CD4-positive, alpha-beta memory T cell (primary cell): ENCODE measurements at places on chromosomes 1 and 21. TPM values are rescaled to one million over a fixed set of nuclear protein-coding genes. Genes with fewer than 3 reads are reported as not detected.

Gene SPRR1A
- polyA plus RNA-seq, result not detected

Gene H3-3A
- polyA plus RNA-seq, result 695 TPM

Gene SLC30A10
- polyA plus RNA-seq, result not detected

Gene ZBTB37
- 0.95 TPM for polyA plus RNA-seq

Gene IVL
- polyA plus RNA-seq, result not detected

Gene SPATA21
- not detected for polyA plus RNA-seq

Gene NBPF14
- 8.2 TPM for polyA plus RNA-seq

Gene OMA1
- polyA plus RNA-seq, result 36.9 TPM

Gene AKIRIN1
- 131 TPM for polyA plus RNA-seq

Gene OR2L3
- polyA plus RNA-seq, result not detected

Gene SH3D21
- not detected for polyA plus RNA-seq

Gene HSD3B2
- polyA plus RNA-seq, result not detected

Gene KRTAP13-1
- not detected for polyA plus RNA-seq

Gene KCND3
- polyA plus RNA-seq, result 0.05 TPM

Gene CHAF1B
- 2.3 TPM for polyA plus RNA-seq

Gene NBPF10
- polyA plus RNA-seq, result 0.18 TPM

Gene LCE1C
- polyA plus RNA-seq, result not detected

Gene LRRC38
- not detected for polyA plus RNA-seq

Gene SLC45A3
- not detected for polyA plus RNA-seq

Gene INSRR
- not detected for polyA plus RNA-seq

Gene KISS1
- polyA plus RNA-seq, result not detected

Gene TNFSF4
- 0.18 TPM for polyA plus RNA-seq

Gene SLC66A1
- polyA plus RNA-seq, result 3.0 TPM

Gene HLX
- polyA plus RNA-seq, result not detected

Gene RGS18
- polyA plus RNA-seq, result 1.8 TPM
